ENCODE measurements at places on chromosomes 1 and 21.

DNA sequence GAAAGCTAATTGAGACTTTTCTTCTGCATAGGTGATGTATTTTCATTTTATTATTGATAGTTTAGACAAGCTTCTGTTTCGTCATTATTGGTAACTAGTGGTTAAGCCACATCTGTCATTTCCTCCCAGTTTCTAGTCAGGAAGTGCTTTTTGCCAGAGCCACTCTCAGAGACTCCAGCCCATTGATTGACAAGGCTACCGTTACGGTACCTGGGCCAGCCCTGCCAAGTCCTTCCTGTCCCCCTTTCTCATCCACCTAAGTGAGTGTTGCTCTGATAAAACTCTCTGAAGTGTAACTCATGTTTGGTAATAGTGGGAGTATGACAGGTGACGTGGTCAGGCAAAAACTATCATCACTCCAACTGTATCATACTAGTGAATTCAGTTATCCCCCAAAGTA lies 29.6 kb upstream of the AGL start:
- no peak for DNase-seq

DNA sequence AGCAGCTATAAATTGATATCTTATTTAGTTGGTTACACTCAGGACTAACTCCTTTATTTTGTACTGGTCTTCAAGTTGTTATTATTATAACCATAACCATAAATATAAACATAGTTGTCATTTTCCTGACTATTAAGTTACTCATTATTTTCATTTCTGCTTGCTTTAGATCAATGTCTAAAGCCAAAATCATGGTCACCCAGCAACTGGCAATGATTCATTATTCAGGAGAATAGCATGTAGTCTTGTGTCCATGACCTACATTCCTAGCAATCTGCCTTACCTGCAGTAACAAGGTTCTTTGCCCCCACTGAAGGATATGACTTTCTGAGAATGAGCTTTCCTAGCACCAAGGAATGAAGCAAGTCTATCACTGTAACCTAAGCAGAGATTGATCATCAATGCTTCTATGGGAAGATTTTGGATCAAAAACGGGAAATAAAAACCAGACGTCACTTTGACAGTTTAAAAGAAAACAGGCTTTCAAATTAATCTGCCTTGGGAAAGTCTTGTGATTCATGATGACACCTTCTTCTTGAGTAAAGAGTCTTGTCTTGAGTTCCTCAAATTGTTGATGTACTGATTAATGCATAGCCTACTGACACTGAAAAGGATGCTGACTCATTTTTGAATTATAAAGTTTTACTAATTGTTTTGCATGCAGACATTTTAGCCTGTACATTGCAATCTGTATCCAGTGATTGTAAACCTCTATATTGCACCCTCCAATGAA lies 203.3 kb upstream of the IVNS1ABP start:
- no peak for DNase-seq

DNA sequence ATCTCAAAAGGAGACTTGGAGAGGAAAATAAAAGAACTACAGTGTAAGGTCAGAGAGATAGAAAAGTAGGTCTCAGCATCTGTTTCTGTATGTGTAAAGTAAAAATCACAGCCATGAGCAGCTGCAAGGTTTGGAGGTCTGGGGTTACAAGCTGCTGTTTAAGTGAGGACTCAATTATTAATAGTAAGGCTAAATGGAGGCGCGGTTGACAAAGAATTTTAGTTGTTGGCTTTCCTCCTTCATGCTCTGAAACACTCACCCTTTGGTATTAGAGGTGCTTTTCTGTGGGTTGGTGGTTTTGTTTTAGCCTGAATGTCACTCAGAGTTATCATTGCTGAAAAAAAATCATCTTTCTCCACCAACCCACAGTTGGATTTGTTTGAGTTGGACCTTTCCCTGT lies 59.8 kb upstream of the HAO2 start:
- DNase-seq, result no peak

GRCh38 chr21:35314857-35315582 lies 265.9 kb upstream of the RUNX1 start:
- no peak for DNase-seq

GRCh38 chr1:185645162-185645640 lies 89.0 kb upstream of the HMCN1 start:
- DNase-seq, result no peak
